ENCODE measurements at places on chromosomes 6 and 20. TPM values are rescaled to one million over a fixed set of nuclear protein-coding genes. Genes with fewer than 3 reads are reported as not detected.

GRCh38 chr20:13322198-13322597, 101.1 kb downstream of the ISM1 start:
- DNase-seq = no peak

The ARMH2 gene
- not detected for total RNA-seq

DNA sequence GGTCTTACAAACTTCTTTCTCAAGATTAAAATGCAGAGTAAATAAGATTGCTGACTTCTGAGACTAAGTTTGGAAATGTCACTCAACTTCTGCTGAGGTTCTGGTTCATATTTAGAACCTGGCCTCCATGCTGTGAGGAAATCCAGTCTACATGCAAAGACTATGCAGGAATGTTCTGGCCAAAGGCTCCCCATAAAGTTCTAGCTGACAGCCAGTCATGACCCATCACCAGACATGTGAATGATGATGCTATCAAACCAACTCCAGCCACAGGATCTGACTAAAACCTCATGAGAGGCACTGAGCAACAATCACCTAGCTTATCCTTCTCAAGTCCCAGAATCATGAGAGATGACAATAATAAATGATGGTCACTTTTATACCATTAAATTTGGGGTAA, 935.1 kb upstream of the MAP3K7 start:
- DNase-seq = no peak

GRCh38 chr6:150293423-150294173, 75.2 kb upstream of the IYD start:
- no peak for DNase-seq

DNA sequence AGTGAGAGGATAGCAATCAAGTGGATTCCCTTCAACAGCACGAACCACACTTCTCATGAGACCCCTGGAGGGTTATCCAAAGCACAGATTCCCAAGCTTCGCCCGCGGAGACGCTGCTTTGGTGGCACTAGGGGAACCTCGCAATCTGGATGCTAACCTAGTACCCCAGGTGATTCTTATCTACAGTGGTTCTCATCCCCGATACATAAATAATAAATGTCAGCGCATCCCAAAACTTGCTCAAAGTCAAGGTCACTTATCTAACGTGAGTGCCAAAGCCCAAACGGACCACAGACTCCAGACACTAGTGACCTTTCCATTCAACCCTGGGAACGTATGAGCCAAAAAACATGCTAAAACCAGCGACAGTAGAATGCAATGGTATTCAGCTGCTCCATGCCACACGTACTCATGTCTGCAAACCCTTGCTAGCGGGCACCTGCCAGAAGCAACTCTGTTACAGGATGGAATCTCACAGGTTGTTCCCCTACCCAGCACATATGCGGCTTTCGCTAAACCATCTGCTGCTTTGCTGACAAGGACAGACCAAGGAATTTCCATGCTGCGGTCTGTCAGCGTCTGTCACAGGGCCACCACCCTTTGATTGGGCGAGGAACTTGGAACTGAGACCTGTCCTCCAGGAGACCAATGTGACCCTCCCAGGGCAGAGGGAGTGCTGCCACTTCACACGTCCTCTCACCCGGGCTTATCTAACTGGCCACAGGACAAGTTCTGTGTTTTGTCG, 16.8 kb downstream of the MYLK4 start:
- DNase-seq = no peak

DNA sequence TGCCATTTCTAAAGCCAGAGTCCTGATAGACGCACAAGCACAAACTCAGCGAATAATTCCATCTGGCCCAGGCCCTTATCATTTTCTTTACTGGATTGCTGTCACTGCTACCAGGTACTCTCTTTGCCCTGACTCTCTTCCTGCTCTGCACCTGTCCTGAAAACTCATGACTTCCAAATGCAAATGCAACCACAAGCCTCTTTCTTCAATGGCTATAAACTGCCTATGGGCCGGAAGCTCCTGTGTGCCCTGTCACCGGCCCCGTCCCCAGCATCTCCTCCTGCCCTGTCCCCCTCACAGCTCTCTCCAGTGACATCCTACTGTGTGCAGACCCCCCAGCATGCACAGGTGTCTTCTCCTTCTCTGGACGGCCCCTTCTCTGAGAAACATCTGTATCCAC, 302.6 kb downstream of the GMDS start:
- no peak for DNase-seq

DNA sequence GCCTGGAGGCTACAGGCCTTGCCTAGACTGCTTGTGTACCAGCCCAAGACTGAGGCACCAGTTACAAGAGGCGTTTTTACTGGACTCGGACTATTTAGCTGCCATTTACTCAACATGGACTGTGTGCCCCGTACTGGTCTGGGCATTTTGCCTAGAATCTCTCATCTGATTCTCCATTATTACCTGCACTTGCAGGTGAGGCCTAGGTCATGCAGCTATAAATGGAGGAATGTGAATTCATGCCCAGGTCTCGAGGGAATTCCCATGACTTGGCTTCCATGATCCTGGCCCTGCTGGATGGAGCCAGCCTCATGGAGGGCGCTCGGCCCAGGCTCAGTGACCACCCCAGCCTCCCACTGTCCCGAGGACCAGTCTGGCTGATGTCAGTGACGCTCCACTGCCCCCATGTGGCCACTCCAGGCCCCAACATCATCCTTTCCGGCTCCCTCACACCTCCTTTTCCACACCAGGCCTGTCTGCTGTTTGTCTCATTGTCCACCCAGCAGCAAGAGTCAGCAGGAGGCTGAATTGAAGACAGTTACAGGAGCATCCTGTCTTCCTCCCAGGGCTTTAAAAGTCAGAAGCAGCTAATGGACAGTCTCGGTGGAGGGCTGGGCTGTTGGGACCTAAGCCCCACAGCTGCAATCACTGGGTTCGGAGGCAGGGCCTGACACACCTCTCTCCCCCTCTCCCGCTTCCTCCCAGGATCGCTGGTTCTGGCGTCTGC, 8.7 kb downstream of the MMP24OS start:
- peak; percentile 90 for DNase-seq

DNA sequence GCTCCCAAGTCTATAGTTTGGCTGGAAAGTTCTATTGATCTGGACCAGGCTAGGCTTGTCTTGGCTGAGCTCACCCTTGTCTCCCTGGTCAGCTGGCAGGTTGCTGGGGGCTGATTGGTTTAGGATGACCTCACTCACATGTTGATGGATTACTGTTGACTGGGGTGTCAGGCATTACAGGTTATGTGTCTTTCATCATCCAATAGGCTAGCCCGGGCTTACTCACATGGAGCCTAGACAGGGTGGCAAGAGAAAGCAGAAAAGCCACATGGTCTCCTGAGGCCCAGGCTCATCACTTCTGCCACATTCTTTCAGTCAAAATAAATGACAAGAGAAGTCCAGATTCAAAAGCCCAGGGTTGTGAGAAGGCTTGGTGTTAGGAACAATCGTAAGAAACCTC, 103.5 kb downstream of the BFSP1 start:
- DNase-seq = no peak
